K562 (cell line): ENCODE measurements at places on chromosomes 5 and 9.

GRCh38 chr5:147436596-147436995, 73.3 kb downstream of the DPYSL3 start:
- no peak overlapping the region for H3K4me3 ChIP-seq
- H3K4me1 ChIP-seq, result no peaks in the 10 kb centered on the region
- no peaks in the 10 kb centered on the region for H3K36me3 ChIP-seq
- DNase-seq, result no peak

DNA sequence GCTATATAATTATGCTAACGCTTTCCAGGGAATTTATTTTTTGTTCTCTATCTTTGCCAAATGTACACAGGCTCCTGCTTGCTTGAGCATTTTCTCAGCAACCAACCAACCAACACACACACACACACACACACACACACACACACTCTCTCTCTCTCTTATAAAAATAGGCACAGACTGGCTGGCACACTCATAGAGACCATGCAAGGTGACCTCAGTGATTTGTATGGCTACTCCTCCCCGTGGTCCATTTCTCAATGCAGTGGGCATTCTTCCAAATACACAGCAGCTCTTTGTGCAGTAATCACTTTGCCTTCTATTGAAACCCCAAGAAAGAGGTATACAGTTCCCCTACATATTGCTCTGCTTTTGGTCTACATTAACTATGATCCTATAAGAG, 416.0 kb downstream of the MAN2A1 start:
- no peaks in the 10 kb centered on the region for H3K27me3 ChIP-seq
- no peak overlapping the region for H3K4me3 ChIP-seq
- H3K36me3 ChIP-seq, result no peaks in the 10 kb centered on the region
- no peak overlapping the region for H3K27ac ChIP-seq
- no peaks in the 10 kb centered on the region for H3K4me1 ChIP-seq
- no peak for DNase-seq

DNA sequence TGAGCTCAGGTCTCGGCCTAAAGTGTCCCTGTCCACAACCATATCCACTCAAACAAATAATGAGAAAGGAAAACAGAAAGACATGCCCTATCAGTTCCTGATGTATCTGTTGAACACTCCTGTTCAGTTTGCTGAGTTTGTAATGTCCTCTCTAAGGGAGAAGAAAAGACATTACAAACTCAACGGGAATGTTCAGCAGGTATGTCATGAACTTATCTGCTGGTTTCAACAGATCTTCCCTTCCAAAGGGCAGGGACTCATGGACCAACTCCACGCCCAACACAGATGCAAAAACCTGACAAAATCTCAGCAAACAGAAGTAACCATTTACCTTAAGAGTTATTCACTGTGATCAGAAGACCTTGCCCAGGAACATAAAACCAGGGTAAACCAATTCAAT, 23.7 kb downstream of the BICD2 start:
- H3K27ac ChIP-seq, result no peak overlapping the region
- DNase-seq, result no peak
- H3K36me3 ChIP-seq, result no peaks in the 10 kb centered on the region
- peaks cover 18% of the 10 kb centered on the region for H3K4me1 ChIP-seq
- H3K27me3 ChIP-seq, result no peaks in the 10 kb centered on the region

- no peak overlapping the region for H3K27ac ChIP-seq
- H3K4me1 ChIP-seq, result peaks cover 27% of the 10 kb centered on the region
- no peak overlapping the region for H3K4me3 ChIP-seq
- peak; percentile 59 for DNase-seq
- H3K36me3 ChIP-seq, result peaks cover 50% of the 10 kb centered on the region
These were observed 3.8 kb upstream of the TOR4A start for GRCh38 chr9:137273611-137274320.
